ENCODE measurements at places on chromosomes 1 and 21. TPM values are rescaled to one million over a fixed set of nuclear protein-coding genes. Genes with fewer than 3 reads are reported as not detected.

DNA sequence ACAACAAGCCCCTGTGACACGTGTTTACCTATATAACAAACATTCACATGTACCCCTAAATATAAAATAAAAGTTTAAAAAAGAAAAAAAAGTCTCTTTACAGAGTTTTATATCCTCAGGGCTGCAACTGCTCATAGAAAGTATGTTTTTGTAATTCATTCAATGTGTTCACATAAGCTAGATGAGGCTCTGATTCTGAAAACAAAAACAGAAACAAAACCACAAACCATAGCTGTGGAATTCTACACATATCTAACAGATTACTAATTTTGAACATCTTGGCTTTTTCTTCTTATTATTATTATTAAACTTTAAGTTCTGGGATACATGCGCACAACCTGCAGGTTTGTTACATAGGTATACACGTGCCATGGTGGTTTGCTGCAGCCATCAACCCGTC lies 579.6 kb upstream of the ZRANB2 start:
- no peaks in the 10 kb centered on the region for H3K4me1 ChIP-seq
- H3K36me3 ChIP-seq, result no peaks in the 10 kb centered on the region
- peak; percentile 65 for DNase-seq
- no peak overlapping the region for H3K4me3 ChIP-seq
- H3K27ac ChIP-seq, result no peak overlapping the region
- H3K27me3 ChIP-seq, result no peaks in the 10 kb centered on the region

RASAL2 gene
- total RNA-seq, result 6.4 TPM

GRCh38 chr1:203056516-203056915 lies 29.3 kb downstream of the MYOG start:
- DNase-seq, result no peak
- no peak overlapping the region for H3K4me3 ChIP-seq
- H3K36me3 ChIP-seq, result no peaks in the 10 kb centered on the region
- H3K27ac ChIP-seq, result no peak overlapping the region
- H3K4me1 ChIP-seq, result peaks cover 2% of the 10 kb centered on the region

- no peaks in the 10 kb centered on the region for H3K36me3 ChIP-seq
- DNase-seq, result no peak
- peaks cover 6% of the 10 kb centered on the region for H3K27me3 ChIP-seq
- no peak overlapping the region for H3K27ac ChIP-seq
Observed at GRCh38 chr1:226092965-226093364, 30.4 kb downstream of the H3-3A start.

CYP2J2 gene
- 0.17 TPM for total RNA-seq

GRCh38 chr1:15123925-15124324 lies 29.6 kb upstream of the TMEM51 start:
- H3K27me3 ChIP-seq, result peaks cover 4% of the 10 kb centered on the region
- H3K27ac ChIP-seq, result no peak overlapping the region
- DNase-seq, result no peak
- H3K4me1 ChIP-seq, result no peaks in the 10 kb centered on the region

SUSD4 gene
- total RNA-seq, result under 0.01 TPM

DNA sequence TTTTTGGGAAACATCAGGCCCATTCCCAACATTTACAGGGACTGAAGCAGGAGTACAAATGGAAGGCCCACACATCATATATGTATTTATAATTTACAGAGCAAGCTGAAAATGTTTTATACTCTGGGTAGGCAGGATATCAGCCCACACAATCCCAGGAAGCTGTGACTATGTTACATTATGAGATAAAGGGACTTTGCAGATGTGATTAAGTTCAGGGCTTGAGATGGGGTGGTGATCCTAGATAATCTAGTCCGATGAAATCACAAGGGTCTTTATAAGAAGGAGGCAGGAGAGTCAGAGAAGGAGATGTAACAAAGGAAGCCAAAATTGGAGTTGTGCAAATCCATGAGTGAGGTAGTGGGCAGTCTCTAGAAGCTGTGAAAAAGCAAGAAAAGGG lies 160.5 kb downstream of the PDE4B start:
- DNase-seq, result no peak
- peaks cover 2% of the 10 kb centered on the region for H3K4me1 ChIP-seq
- H3K27ac ChIP-seq, result no peak overlapping the region
- no peak overlapping the region for H3K4me3 ChIP-seq
- no peaks in the 10 kb centered on the region for H3K36me3 ChIP-seq

Data from fibroblast of lung (primary cell).